Suprapubic skin (tissue), 4 donors: ENCODE measurements at places on chromosomes 6 and 20. TPM values are rescaled to one million over a fixed set of nuclear protein-coding genes. Genes with fewer than 3 reads are reported as not detected.

Gene MEP1A
- total RNA-seq: 0.34 TPM

DNA sequence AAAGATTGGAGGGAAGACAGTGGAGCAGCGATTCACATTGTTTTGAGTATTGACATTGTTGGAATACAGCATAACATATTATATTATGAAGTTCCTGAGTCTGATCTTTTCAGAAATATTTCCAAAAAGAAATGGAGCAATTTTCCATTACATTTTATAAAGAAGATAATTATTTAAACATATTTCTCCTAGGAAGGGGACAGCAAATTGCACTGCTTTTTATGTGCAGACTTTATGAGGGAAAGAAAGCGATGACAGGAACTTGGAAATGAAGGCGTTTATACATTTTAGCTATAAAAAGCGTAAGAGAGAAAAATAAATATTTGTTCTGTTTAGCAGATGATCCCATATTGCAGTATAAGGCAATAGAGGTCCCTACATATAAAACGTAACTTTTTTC, 117.0 kb upstream of the EDN1 start:
- no peaks in the 10 kb centered on the region for H3K36me3 ChIP-seq
- no peaks in the 10 kb centered on the region for H3K27me3 ChIP-seq
- H3K4me1 ChIP-seq: no peaks in the 10 kb centered on the region
- no peak for DNase-seq
- no peak overlapping the region for H3K27ac ChIP-seq
- no peak overlapping the region for H3K4me3 ChIP-seq

Gene SUMO4
- total RNA-seq: 1.0 TPM

- H3K4me3 ChIP-seq: no peak overlapping the region
- H3K4me1 ChIP-seq: peaks cover 6% of the 10 kb centered on the region
- no peaks in the 10 kb centered on the region for H3K27me3 ChIP-seq
- H3K36me3 ChIP-seq: no peaks in the 10 kb centered on the region
- DNase-seq: no peak
- no peak overlapping the region for H3K27ac ChIP-seq
These were observed 100.4 kb downstream of the MYO6 start for GRCh38 chr6:75849329-75850025.

DNA sequence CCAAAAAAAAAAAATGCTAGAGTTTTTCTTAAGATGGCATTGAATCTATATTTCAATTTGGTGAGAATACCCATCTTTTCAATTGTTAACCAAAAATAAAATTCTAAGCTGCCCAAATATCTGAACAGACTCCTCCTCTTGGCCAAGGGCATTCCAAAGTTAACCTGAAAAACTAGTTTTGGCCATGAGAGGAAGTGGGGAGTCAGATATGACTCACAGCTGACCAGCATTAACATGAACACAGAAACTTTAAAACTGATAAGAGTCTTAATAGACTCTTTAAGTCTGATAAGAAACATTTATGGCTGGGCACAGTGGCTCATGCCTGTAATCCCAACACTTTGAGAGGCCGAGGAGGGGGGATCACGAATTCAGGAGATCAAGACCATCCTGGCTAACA, 171.3 kb downstream of the FAXC start:
- no peak overlapping the region for H3K27ac ChIP-seq
- H3K4me1 ChIP-seq: no peaks in the 10 kb centered on the region
- DNase-seq: no peak
- no peak overlapping the region for H3K4me3 ChIP-seq
- H3K27me3 ChIP-seq: no peaks in the 10 kb centered on the region
- H3K36me3 ChIP-seq: no peaks in the 10 kb centered on the region

Gene GABRR1
- total RNA-seq: not detected
